CD4-positive, alpha-beta memory T cell (primary cell): ENCODE measurements at places on chromosomes 11 and 22. TPM values are rescaled to one million over a fixed set of nuclear protein-coding genes. Genes with fewer than 3 reads are reported as not detected.

GRCh38 chr22:26542831-26543230 is 30.6 kb upstream of the TFIP11 start:
- H3K36me3 ChIP-seq = peaks cover 22% of the 10 kb centered on the region
- no peak overlapping the region for H3K4me3 ChIP-seq
- no peak overlapping the region for H3K27ac ChIP-seq
- no peak for DNase-seq

DNA sequence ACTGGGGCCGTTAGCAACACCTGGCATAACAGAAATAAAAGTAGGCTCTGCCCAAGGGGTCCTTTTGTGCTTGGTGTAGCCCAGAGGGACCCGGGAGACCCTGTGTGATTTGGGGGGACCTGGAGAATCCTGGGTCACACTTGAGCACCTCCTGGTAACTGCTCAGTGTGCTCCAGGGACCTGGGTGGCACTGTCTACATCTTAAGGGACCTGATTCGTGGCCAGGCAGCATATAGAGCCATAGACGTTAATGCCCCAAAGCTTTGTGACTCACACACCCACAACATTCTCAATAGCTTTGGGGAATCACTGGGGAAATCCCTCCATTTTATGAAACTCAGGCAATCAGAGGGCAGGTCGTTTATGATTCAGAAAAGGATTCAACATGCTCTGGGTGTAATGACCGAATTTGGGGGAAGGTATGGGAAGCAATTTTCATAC is 3.6 kb upstream of the IGF2 start:
- H3K4me3 ChIP-seq = no peak overlapping the region
- no peak for DNase-seq
- no peak overlapping the region for H3K27ac ChIP-seq
- peaks cover 25% of the 10 kb centered on the region for H3K27me3 ChIP-seq
- H3K36me3 ChIP-seq = no peaks in the 10 kb centered on the region

DNA sequence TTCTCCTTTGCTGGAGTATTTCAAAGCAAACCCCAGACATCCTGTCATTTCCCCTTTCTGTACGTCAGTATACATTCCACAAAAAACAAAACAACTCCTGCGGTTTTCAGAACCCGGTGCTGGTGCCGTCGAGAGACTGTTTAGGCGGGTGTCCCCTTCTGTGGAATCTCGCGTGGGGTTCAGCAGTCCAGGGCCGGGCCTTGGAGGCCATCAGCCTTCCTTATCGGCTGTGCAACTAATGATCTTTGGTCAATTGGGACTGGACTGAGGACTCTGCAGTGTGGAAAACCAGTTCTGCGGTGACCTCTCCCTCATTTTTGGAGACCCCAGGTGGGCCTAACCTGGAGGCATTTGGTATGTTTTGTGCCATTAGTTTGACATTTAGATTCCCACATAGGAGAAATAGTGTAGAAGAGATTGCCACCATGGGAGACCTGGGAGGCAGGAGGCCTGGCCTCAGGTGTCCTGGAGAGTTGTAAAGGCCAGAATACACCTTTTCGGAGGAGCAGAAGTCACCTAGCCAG is 84.4 kb downstream of the TBC1D22A start:
- H3K4me1 ChIP-seq = no peaks in the 10 kb centered on the region
- no peak for DNase-seq
- H3K27me3 ChIP-seq = no peaks in the 10 kb centered on the region
- no peak overlapping the region for H3K27ac ChIP-seq
- peaks cover 8% of the 10 kb centered on the region for H3K36me3 ChIP-seq

DNA sequence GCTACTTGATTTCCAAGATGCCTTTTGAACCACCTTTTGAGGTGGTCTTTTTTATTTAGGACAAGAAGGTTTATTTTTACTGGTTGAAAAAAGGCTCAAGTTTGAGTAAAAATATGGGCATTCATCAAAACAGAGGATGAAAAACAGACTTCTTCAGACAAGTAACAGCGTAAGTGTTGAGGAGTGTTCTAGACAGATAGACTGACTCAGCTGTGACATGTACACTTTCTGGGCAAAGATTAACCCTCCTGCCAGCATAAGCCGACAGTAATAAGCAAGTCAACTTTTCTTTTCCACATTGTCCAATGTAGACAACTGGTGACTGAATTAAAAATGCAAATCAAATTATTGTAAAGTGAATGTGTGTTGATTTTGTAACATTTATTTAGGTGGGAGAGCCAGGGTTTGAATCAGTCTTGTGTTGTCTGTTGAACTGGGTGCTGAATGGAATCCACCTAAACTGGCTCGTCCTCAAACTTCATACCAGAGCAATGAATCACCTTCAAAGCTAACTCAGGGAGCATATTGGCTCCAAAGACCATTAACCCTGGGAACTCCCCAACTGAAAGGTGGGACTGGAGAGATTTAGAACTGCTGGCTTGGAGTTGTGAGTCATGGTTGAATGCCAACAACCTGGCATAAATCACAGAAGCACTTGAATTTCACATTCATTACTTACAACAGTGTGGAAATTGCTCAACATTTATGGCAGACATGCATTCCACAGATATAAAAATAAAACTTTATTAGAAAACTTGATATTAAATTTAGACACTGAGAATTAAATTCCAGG is 377.0 kb downstream of the ETS1 start:
- H3K27ac ChIP-seq = no peak overlapping the region
- no peak for DNase-seq
- no peaks in the 10 kb centered on the region for H3K36me3 ChIP-seq
- no peak overlapping the region for H3K4me3 ChIP-seq

Gene CRYBA4
- not detected for total RNA-seq

- H3K4me1 ChIP-seq = peaks cover 25% of the 10 kb centered on the region
- no peak overlapping the region for H3K27ac ChIP-seq
- H3K27me3 ChIP-seq = no peaks in the 10 kb centered on the region
- no peak overlapping the region for H3K4me3 ChIP-seq
- no peak for DNase-seq
Measured at GRCh38 chr22:27900153-27900552, 18.9 kb downstream of the PITPNB start.

DNA sequence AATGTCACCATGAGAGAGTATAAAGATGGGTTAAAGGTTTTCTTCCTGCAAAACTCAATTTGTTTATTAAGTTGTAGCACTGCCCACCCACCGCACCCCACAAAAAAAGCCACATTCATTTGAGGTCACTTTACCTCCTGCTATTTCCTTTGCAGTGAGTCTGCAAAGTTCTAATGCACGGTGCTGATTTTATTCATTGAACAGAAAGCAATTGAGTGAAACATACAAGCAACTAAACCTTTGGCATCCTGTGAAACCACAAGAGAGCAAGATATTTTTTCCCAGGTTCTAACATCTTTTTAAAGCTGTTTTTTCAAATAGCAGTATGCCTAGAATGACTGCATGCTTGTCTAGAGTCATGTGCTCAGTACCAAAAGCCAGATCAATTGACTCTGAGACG is 39.0 kb downstream of the RRAS2 start:
- no peak overlapping the region for H3K27ac ChIP-seq
- peaks cover 43% of the 10 kb centered on the region for H3K4me1 ChIP-seq
- no peaks in the 10 kb centered on the region for H3K27me3 ChIP-seq
- no peak overlapping the region for H3K4me3 ChIP-seq

- DNase-seq = no peak
- no peak overlapping the region for H3K27ac ChIP-seq
- no peaks in the 10 kb centered on the region for H3K27me3 ChIP-seq
- no peaks in the 10 kb centered on the region for H3K4me1 ChIP-seq
Measured at GRCh38 chr11:105224482-105225253, 85.1 kb upstream of the CARD18 start.

DNA sequence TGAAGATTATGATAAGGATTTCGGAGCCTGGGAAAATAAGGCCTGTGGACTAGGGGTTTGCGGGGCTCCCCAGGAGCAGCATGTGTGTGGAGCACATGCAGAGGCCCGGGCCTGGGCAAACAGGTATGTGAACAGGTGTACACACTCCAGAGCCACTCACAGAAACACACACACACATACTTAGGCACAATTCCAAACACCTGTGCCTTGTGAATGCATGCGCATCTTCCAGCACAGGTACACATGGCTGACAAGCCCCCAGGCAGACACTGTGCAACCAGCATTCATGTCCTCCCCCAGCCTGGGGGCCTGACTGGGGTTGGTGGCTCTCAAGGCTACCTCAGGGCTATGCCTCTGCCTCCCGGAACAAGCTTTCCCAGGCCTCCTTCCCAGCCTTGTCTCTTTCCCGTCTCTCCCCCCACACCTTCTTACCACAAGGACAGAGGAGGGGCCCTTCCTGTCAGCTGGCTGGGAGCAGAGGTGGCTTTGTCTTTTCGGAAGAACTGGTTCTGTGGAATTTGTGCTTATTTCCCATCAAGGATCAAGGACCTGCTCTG is 2.6 kb upstream of the P2RY6 start:
- no peak overlapping the region for H3K4me3 ChIP-seq
- no peak overlapping the region for H3K27ac ChIP-seq
- no peak for DNase-seq
- H3K36me3 ChIP-seq = no peaks in the 10 kb centered on the region
- no peaks in the 10 kb centered on the region for H3K27me3 ChIP-seq
- no peaks in the 10 kb centered on the region for H3K4me1 ChIP-seq

GRCh38 chr11:84681456-84681855 is 945.7 kb downstream of the DLG2 start:
- no peaks in the 10 kb centered on the region for H3K36me3 ChIP-seq
- no peaks in the 10 kb centered on the region for H3K4me1 ChIP-seq
- H3K27ac ChIP-seq = no peak overlapping the region
- no peaks in the 10 kb centered on the region for H3K27me3 ChIP-seq
- DNase-seq = no peak

- H3K36me3 ChIP-seq = no peaks in the 10 kb centered on the region
- H3K4me3 ChIP-seq = peak overlapping the region; percentile 24
- no peak for DNase-seq
- H3K27ac ChIP-seq = peak overlapping the region; percentile 93
- peaks cover 98% of the 10 kb centered on the region for H3K4me1 ChIP-seq
Measured at GRCh38 chr11:128299132-128299726, 288.1 kb downstream of the ETS1 start.

- H3K4me1 ChIP-seq = no peaks in the 10 kb centered on the region
- no peak overlapping the region for H3K4me3 ChIP-seq
- H3K27ac ChIP-seq = no peak overlapping the region
- H3K27me3 ChIP-seq = no peaks in the 10 kb centered on the region
- no peaks in the 10 kb centered on the region for H3K36me3 ChIP-seq
Measured at GRCh38 chr11:127063241-127063640, 62.7 kb upstream of the KIRREL3 start.

DNA sequence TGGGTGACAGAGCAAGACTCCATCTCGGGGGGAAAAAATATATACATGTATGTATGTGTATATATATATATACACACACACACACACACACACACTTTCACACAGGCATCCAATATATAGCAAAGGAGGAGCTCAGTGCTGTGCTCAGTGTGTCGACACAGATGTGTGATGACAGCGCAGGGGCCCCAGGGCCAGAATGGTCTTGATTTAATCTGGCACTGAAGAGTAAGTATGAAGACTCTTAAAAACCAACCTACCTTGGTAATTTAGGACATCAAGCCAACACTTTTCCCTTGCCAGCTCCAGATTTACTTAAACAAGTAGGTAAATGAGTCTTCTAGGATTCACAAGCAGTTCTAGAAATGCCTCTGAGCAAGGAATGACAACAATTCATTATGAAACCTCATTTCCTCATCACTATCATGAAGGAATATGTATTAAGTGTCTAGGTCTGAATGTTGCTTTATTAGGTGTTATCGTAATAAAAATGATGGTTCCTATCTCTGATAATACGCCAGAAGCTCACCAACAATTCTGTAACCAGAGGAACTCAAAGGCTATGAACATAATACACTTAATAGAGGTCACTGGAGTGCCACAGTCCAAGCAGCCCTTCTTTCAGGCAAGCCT is 71.5 kb downstream of the SGSM3 start:
- H3K4me3 ChIP-seq = no peak overlapping the region
- H3K36me3 ChIP-seq = no peaks in the 10 kb centered on the region
- no peak for DNase-seq
- no peaks in the 10 kb centered on the region for H3K27me3 ChIP-seq
- peaks cover 37% of the 10 kb centered on the region for H3K4me1 ChIP-seq

Gene SCN3B
- total RNA-seq = not detected

DNA sequence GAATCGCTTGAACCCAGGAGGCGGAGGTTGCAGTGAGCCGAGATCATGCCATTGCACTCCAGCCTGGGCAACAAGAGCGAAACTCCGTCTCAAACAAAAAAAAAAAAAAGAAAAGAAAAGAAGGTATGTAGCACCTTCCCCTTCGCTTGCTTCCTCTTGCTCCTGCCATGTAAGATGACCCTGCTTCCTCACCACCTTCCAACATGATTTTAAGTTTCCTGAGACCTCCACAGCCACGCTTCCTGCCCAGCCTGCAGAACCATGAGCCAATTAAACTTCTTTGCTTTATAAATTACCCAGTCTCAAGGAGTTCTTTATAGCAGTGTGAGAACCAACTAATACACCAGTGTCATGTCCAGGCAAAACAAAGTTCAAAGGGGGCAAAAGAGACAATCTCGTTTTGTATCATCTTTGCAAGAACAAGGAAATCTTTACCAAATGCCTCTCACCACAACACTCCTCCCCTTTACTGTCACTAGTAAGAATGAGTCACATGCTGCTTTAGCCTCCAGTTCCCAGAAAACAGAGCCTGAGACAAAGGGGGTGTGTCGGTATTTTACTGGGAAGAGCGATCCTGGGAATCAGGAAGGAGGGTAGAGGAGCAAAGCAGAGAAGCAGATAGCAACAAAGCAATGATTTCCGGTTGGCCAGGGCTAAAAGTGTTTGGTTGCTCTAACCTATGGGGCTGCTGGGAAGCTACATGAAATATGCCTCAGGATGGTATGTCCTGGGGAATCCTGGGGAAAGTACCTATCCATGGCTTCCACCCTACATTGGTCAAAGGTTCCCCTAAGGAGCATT is 10.5 kb upstream of the MCHR1 start:
- DNase-seq = no peak
- H3K27ac ChIP-seq = no peak overlapping the region
- no peak overlapping the region for H3K4me3 ChIP-seq
- no peaks in the 10 kb centered on the region for H3K27me3 ChIP-seq
- H3K4me1 ChIP-seq = no peaks in the 10 kb centered on the region

- peaks cover 13% of the 10 kb centered on the region for H3K27me3 ChIP-seq
- no peak overlapping the region for H3K4me3 ChIP-seq
- DNase-seq = no peak
- H3K27ac ChIP-seq = no peak overlapping the region
- H3K4me1 ChIP-seq = no peaks in the 10 kb centered on the region
Measured at GRCh38 chr11:66015454-66015881, 3.7 kb downstream of the CST6 start.

- no peaks in the 10 kb centered on the region for H3K4me1 ChIP-seq
- DNase-seq = no peak
- H3K27me3 ChIP-seq = no peaks in the 10 kb centered on the region
Measured at GRCh38 chr11:122777343-122777742, 61.0 kb upstream of the CRTAM start.

DNA sequence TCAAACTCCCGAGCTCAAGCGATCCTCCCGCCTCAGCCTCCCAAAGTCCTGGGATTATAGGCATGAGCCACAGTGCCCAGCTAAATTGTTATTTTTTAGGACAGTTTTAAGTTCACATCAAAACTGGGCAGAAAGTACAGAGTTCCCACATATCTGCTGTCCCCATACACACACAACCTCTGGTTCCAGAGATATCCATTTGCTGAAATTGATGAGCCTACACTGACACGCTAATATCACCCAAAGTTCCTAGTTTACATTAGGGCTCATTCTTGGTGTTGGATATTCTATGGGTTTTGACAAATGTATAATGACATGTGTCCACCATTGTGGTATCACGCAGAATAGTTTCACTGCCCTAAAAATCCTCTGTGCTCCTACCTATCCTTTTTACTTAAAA is 2.7 kb upstream of the SEC14L4 start:
- peaks cover 5% of the 10 kb centered on the region for H3K27me3 ChIP-seq
- no peak overlapping the region for H3K4me3 ChIP-seq
- DNase-seq = no peak
- H3K36me3 ChIP-seq = no peaks in the 10 kb centered on the region

Gene P2RX6
- total RNA-seq = 1.1 TPM

- H3K27me3 ChIP-seq = no peaks in the 10 kb centered on the region
- no peaks in the 10 kb centered on the region for H3K4me1 ChIP-seq
- no peaks in the 10 kb centered on the region for H3K36me3 ChIP-seq
Measured at GRCh38 chr11:27456795-27457329, 15.7 kb downstream of the LGR4 start.
